CD4-positive, CD25-positive, alpha-beta regulatory T cell (primary cell): ENCODE measurements at places on chromosomes 12 and 14.

DNA sequence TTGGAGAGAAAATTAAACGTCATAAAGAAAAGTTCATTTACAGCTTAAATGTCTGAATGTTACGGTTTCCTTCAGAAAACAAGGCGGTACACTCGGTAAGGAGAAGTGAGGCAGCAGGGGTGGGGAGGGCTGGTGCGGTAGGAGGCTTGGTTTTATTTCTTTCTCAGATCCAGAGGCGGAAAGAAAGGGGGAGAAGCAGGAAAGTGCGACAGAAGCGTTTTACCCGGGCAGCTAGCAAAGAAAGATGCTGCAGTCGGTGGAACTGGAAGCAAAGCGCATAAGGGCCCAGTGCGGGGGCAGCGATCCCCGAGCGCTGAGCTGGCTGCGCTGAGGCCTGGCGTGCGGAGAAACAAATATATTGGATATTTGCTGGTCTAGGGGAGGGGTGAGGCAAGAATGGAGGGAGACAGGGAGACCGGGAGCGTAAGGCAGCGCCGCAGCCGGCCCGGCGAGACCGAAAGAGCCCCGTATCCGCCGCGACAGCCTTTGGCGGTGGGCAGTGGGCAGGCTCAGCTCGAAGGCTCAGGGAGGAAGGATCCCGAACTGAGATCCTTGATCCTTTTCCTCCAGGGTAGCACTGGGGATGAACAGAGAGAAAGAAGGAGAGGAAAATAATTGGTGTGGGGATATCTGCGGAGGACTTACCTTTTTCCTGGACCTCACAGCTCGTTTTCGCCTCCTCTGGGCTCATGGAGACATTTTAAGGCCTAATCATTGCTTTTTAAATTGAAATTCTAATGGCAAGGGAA lies 6.4 kb upstream of the HOXC11 start:
- DNase-seq = no peak

DNA sequence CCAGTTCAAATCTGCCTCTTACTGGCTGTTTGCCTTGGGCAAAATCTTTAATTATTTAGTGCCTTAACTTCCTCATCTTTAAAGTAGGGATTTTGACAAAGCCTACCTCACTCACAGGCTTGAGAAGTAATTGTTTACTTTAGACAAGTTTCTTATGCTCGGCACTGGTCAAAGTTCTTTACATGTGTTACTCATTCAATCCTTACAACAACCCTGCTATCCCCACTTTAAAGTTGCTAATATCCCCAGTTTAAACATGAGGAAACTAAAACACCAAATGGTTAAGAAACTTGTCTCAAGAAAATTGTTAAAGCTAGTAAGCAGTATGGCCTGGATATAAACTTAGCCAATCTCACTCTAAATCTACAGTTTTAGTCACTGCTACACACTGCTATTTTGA lies 204.0 kb upstream of the AVPR1A start:
- no peak for DNase-seq

DNA sequence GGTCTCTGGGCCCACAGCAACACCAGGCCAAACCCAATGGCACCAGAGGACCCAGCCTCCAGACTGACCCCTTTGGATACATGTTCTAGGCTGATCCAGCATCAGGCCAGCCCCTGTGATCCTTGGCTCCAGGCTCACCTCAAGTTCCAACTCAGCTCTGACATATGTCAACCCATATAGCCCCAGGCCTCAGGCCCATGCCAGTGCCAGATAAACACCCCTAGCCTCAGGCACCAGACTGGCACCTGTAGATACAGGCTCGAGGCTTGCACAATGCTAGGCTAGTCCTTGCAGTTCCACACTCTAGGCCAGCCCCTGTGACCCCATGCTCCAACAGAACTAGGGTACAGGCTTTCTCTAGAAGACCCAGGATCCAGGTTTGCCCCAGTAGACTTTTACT lies 287.5 kb downstream of the KCNC2 start:
- no peak for DNase-seq

DNA sequence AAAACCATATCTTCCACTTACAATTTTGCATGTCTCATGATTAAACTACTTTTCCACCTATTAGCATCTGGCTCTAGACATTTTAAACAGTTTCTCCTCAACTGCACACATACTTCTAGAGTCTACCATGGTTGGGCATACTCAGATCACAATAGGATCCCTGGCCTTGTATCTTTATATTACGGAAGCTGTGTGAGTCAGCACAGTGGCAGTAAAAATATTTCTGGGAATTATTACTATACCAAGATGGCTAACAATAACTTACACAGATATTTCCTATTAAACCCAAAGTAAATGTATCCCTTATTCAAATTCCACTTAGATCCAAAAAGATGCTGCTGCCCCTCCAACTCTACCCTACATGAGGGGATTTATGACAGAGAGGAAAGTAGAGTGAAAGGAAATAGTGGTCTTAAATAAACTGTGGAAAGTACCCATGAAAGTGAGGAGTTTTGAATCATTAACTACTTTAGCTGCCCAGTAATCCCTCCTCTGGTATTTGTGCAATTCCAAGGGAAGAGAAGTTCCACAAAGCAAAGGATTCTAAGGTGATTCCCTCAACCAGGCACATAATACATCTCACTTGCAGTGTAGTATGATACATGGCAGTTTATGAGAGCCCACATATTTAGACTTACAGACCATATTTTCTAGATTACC lies 14.0 kb upstream of the CPSF6 start:
- DNase-seq = no peak

DNA sequence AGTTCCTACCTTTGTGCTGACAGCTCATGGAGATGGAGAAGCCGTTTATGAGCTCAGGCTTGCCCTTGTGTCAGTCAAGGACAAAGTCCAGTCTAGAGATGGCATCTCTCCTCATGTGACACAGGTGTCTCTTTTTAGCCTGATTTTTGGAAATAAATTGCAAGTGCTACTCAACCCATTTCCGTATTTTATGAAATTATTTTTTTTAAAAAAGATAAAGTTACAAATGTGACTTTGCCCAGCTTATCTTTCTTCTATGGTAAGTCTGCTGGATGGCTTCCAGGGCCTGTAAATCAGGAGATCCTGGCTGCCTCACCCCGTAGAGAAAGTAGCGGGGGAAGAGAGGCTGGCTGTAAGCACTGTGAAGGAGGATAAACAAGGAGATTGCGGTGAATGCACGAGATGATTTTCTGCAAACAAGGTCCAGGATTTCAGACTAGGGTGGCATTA lies 169.7 kb downstream of the MYRFL start:
- DNase-seq = no peak

DNA sequence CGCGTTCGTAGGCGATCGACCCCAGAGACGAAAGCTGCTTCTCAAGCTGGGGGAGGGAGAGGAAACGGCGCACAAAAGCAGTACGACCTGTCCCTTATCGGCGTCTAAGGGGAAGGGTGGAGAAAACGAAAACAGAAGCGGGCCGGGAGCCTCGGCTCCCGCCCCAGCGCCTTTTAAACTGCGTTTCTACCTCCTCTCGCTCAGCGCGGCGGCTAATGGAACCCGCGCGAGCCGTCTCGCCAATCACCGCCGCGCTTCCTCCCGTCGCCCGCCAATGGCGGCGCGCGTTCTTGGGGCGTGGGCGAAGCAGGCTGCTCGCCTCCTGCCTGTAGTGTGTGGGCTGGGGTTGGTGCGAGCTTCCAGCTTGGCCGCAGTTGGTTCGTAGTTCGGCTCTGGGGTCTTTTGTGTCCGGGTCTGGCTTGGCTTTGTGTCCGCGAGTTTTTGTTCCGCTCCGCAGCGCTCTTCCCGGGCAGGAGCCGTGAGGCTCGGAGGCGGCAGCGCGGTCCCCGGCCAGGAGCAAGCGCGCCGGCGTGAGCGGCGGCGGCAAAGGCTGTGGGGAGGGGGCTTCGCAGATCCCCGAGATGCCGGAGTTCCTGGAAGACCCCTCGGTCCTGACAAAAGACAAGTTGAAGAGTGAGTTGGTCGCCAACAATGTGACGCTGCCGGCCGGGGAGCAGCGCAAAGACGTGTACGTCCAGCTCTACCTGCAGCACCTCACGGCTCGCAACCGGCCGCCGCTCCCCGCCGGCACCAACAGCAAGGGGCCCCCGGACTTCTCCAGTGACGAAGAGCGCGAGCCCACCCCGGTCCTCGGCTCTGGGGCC lies at the start of gene TMPO:
TSS of gene TMPO (plus strand) at position 304 of the 824 bp plus-strand sequence. CDS start at position 582, 278 bp downstream.
- peak; percentile 97 for DNase-seq

DNA sequence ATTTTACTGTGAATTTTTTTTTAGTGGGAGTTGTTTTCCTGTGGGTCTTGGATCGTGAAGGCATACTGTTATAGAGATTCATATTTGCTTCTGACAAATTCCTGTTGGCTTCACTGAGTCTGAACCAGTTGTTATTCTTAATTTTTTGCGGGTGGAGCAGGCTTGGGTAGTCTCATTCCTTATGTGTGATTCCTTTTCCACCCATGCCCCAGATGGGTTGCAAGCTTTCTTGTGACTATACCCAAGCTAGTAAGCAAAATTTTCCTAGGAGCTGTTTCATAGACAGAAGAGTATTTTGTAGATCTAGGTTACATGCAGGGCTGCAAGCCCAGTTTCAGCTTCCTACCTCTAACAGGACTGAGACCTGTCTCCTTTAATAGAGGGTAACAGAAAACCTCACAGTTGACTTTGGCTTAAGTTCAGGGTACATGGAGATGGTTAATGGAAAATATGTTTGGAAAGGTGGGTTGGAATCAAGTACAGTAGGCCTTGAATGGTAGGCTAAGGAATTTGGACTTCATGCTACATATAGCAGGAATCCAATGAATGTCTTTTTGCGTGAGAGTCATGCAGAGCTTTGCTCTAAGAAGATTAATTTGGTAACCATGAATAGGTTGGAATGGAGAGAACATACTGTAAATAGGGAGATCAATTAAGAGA lies 29.0 kb downstream of the TRMT5 start:
- no peak for DNase-seq

DNA sequence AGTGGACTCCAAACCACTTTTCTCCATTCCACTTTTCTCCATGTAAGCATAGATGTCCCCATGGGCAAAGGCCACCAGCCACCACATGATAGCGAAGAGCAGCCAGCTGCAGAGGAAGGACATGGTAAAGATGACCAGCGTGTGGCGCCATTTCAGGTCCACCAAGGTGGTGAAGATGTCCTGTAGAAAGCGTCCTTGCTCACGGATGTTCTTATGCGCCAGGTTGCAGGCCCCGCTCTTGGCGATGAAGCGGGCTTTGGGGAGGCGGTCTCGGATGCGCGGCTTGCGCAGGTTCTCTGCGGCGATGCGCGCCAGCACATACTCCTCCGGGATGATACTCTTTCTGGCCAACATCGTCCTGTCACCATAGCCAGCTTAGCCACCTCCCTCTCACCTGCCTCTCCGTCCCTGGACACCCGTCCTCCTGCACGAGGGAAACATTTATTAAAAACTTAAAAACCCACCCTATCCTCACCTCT lies 1.2 kb downstream of the KCNJ8 start:
- DNase-seq = peak; percentile 6

GRCh38 chr12:23555825-23556207 lies 393.7 kb downstream of the SOX5 start:
- no peak for DNase-seq

- DNase-seq = no peak
These were observed 15.8 kb downstream of the NGDN start for GRCh38 chr14:23485326-23485725.

- DNase-seq = no peak
These were observed 39.3 kb upstream of the RTRAF start for GRCh38 chr14:51950007-51950406.

DNA sequence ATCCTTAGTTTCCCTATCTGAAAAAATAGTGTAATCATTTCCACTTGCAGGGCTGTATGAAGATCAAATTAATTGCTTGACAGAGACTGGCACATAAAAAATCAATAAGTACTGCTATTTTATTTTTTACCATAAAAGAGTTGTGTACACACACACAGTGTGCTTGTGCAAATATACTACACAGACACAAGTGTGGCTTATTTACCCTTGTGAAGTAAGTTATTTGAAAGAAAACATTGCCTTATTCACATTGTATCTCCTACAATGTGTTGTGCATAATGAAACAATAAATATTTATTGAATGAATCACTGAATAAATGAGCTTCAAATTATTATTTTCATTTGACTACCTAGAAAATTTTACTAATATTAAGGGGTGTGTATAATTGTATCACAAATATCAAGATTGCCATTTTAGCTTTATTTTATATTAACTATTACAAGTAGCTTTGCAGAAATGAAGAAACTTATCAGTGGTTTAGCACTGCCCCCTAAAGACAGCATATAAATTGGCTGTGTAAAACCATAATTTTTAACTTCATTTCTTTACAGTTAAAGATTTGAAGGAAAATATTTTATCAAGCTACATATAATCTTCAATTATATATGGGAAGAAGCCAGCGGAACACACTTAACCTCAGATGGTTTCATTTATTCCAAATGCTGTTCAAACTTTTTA lies 11.3 kb downstream of the GARIN6 start:
- DNase-seq = peak; percentile 1

- DNase-seq = peak; percentile 28
These were observed 9.4 kb downstream of the GCH1 start for GRCh38 chr14:54893151-54893760.

GRCh38 chr14:96086574-96087077 lies 47.5 kb downstream of the C14orf132 start:
- DNase-seq = no peak

DNA sequence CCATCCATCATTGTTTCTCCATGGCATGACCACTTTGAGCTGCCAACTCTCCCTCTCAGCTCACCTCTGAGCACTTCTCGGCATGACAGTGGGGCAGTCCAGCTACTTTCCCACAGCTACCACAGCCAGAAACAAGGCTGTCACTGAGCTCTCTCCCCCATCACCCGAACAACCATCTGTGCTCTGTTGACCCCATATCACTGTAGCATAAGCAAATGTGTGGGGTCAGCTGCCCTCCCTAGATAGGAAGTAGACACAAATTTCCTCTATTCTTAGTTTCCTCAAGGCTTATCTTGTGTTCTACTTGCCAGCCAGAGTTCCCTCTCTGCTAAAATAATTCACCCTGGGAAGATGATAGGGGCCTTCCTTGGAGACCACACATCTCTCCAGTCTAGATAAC lies 82.6 kb upstream of the FUT8 start:
- no peak for DNase-seq

DNA sequence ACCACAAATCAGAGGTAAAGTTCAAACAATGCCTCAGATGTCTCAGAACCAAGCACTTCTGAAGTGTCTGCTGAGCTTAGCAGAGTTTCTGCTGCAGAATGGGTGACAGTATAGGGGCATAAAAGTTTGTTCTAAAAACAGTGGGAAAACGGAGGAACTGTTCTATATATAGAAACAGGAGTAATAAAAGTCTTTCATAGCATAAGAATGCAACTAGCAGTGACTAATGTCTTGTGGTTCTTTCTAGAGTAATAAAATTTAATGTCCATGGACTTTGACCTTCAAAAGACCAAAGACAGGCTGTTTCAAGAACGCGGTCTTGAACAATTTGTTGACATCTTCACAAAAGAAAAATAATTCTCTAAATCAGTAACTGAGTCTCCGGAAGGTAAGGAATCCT lies 107.5 kb upstream of the FAR2 start:
- no peak for DNase-seq

GRCh38 chr12:131671276-131671675 lies 39.6 kb upstream of the SFSWAP start:
- DNase-seq = no peak

- DNase-seq = peak; percentile 66
These were observed 8.1 kb downstream of the LRRC43 start for GRCh38 chr12:122190842-122191668.
